ENCODE measurements at places on chromosomes 12 and 14.

DNA sequence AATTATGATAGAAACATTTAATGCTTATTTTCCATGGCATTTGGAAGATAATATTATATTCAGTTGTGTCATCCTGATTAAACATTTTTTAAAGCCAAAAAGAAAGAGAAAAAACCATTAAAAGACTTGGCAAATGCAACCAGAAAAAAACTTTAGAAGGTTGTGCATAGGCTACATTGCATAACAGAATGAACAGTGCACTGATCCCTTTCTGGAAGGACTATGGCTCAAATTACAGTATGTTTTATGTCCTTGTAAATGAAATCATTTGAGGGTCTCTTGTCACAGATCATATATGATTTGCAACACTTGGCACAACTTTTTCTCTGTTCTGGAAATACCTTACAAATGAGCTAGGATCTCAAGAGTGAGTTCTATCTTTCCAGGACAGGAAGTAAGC is 275.2 kb upstream of the FLRT2 start:
- no peak for DNase-seq

- DNase-seq = no peak
These were observed 6.0 kb upstream of the PCNX1 start for GRCh38 chr14:70901269-70901668.

GRCh38 chr12:116719731-116720528 is 17.9 kb downstream of the SPRING1 start:
- no peak for DNase-seq

DNA sequence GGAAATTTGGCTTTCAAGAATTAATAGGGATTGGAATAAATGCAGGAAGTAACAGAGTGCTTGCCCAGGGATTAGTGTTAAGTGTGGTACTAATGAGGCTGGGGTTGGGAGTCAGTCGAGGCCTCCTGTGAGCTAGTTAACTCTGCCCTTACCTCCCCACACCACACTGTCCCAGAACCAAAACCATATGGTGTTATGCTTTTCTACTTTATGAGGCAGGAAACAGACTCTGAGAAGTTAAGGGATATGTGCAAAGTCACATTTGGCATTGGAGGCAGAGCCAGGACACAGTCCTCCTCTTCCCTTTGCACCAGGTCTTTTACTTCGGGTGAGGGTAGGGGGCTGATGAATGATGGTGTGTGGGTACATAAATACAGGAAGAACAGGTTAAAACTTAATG is 41.9 kb downstream of the PELI2 start:
- DNase-seq = no peak

- no peak for DNase-seq
These were observed 110.8 kb downstream of the EMP1 start for GRCh38 chr12:13307143-13307816.

Data from progenitor cell of endocrine pancreas (in vitro differentiated cells).